ENCODE measurements at places on chromosomes 7 and 10.
A peak's percentile ranks its signal among the peaks of the same experiment; 100 is the strongest.

- no peak for DNase-seq
Measured at GRCh38 chr7:105820363-105821066, 55.9 kb downstream of the ATXN7L1 start.

- DNase-seq, result no peak
Measured at GRCh38 chr7:17498230-17498629, 199.8 kb downstream of the AHR start.

- DNase-seq, result no peak
Measured at GRCh38 chr10:6610647-6611046, 30.6 kb upstream of the PRKCQ start.

- DNase-seq, result no peak
Measured at GRCh38 chr7:37445790-37446189, 2.9 kb downstream of the ELMO1 start.

GRCh38 chr10:58326967-58327381, 7.8 kb upstream of the UBE2D1 start:
- no peak for DNase-seq

DNA sequence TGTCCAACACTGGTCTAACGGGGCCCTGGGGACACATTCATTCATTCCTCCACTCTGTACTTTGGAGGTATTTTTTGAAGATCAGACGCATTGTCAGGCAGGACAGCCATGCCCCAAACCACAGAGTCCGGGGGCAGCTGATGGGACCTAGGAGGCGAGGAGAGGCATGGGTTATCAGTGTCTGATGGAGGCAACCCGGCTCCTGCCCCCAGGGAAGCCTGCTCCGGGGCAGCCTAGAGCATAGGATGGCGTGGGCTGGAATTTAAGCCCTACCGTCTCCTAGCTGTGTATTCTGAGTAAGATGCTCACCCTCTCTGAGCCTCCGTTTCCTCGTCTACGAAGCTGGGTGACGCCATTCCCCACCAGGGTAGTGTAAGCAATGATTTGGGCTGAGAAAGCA, 55.4 kb upstream of the ELN start:
- DNase-seq, result no peak

GRCh38 chr10:62658516-62658915, 146.0 kb upstream of the ADO start:
- DNase-seq, result no peak

DNA sequence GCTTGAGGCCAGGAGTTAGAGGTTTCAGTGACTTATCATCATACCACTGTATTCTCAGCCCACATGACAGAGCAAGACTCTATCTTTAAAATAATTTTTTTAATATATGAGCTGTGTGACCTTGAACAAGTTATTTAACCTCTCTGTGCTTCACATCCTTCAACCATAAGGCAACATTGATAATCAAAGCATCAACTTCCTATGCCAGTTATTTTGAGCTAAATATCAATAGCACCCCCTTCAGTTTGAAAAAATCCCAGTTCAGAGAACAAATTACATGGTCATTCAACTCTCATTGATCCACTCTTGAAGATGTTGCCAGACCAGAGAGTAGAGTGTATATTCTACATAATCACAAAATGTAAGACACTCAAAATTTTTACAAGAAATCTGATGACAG, 53.0 kb downstream of the ASNS start:
- DNase-seq, result no peak

DNA sequence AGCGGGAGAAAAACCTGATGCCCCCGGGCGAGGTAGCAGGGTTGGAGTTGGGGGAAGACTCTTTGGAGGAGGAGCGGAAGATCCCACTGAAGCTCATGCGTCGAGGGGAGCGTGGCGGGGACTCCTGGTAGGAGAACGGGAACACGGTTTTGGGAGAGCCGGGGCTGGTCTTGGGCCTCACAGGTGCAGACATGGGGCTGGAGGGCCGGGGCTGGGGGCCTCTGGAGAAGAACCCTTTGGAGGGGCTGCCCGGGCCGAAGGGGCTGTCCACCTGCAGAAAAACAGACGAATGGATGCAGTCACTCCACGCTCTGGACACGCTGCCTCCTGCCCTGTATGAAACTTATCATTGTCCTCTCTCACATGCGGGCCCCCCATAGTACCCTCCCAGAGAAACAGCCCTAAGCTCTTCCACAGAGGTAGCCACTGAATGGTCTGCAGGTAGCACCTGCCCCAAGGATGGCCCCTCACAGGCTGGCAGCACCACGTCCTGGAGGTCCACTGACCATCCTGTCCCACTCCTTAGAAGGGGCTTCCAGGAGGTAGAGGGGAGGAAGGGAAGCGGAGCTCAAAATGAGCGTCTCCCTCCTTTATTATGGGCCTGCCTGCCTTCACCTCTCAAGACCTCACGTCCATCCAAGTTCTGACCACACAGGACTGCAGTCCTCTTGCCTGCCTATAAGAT, 95.6 kb downstream of the PRKAG2 start:
- DNase-seq, result no peak

DNA sequence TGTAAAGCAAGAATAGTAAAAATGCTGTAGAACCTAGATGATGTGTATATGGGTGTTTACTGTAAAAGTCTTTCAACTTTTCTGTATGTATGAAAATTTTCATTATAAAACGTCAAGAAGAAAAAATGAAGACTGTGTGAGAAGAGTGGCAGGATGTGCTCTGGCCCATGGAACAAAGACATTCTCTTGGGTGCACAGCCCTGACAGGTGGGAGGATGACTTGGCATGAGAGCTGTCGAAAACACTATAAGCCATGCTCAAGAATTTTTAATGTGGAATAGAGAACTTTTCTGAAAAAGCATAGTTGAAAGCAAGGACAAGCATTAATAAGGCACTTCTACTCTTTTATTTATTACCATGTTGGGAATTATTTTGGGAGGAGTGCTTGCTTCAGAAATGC, 184.1 kb upstream of the PRR15 start:
- DNase-seq, result no peak

GRCh38 chr7:128783143-128783861, 7.7 kb upstream of the OPN1SW start:
- no peak for DNase-seq

DNA sequence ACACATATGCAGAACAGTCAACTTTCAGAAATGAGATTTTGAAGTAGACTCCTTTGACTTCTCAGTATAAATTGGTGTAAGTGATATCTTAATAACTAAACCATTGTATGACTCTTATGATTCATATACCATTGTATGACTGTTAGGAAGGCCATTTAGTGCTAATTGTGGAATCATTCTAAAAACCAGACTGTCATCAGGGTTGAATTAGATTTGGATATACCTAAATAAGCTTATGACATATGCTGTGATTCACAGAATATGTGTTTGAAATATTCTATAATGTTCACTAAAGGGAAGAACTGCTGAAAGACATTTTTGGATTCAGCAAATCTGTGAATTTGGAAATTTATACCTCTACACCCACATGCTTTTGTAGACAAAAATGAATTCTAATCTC, 438.1 kb downstream of the MDFIC start:
- no peak for DNase-seq

DNA sequence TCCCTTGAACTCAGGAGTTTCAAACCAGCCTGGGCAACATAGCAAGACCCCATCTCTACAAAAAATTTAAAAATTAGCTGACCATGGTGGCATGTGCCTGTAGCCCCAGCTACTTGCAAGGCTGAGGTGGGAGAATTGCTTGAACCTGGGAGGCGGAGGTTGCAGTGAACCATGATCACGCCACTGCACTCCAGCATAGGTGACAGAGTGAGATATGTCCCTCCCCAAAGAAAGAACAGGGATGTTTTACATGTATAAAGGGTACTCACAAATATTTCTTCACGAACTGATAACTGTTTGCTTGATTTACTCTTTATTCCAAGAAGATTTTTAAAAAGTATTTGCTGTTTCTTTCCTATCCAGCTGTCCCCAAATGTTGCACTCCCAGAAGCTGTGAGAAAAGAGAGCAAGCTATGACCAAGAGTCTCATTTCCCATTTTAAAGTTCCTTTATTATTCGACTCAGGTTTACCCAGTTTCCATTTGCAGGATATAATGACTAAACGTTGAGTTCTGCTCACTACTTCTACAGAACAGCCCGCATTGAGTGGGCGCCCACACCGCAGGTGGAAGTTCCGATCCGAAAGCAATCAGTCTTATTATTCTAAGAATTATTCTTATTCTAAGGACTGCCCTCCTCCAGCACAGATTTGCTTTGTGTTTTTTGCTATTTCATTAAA, 90.7 kb downstream of the APBB1IP start:
- no peak for DNase-seq

DNA sequence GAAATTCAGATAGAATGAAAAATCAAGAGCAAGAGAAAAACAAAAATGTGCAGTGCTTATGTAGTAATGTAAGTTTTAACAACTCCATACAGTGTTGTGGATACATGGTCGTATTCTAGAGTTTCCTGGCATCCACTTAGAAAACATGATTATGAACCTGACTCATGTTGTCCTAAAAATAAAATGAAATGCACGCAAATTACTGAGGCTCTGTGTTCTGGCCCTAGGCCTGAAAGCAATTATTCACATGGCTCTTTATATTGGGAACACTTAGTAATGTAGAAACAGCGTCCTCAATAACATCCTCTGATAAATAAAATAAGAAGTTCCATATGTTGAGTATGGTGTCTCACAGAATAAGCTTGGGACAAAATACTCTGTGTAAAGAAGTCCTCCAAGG, 200.2 kb upstream of the SEMA3E start:
- DNase-seq, result no peak

- no peak for DNase-seq
Measured at GRCh38 chr10:122692744-122693143, 6.9 kb downstream of the C10orf120 start.

DNA sequence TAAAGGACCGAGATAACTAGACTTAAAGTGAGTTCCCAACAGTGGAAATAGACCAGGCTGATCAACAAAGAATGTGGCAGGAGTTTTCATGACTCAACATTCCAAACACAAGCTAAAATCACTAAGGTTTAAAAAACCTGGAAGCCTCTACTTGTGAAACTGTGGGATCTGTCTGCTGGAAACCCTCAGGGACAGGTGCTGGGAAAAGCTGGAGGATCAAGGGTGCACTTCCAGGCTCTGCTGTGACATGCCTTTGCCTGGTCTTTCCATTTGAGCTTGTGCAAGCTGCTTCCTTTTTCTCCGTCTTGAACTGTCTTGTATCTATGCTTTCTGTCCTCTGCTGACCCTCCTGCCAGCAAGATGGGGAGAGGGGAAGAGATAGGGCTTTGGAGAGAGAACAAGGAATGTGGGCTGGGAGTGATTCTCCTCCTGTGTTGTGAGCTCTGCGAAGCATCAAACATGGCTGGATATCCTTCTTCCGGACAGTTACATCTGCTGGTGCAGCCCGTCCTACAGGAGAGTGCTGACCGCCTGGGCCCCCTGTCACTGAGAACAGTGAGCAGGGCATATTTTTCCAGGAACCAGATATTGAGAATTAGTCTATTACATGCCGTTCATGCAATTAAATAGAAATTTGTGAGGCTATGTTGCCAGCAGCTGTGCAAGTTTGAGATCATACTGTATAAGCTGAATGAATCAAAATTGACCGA, 25.5 kb downstream of the ARHGAP22 start:
- DNase-seq, result no peak

DNA sequence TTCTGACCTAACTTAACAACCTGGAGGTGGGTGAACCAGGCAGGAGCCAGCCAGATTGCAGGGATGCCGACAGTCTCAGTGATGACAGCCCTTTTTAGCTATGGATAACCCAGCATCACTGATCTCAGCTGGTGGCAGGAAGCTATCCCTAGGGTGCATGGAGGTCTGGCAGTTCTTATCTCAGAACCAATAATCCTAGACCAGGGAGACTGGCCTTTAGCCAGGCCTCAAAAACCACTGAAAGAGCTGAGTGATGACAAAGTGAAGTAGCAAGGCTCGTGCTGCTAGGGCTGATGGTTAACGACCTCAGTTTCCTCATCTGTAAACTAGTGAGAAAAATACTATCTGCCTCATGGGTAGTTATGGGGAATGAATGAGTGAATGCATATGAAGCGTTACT, 112.5 kb downstream of the RALA start:
- no peak for DNase-seq

DNA sequence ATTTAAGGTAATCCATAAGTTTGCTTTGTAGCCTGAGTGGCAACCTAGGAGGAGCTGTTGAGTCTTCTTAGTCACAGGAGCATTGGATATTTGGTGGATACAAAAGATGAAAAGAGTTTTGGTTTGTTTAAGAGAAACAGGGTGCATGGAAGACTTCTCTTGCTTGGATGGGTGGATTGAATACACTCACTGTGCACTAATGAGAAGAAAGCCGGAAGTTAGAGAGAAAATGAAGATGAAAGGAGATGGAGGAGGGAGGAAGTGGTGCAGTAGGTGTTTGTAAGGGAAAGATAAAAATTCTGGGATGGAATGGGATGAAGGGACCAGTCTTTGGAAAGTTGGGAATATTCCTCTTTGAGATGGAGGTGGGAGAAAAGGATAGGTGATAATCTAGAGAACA, 7.7 kb downstream of the MDFIC start:
- no peak for DNase-seq

DNA sequence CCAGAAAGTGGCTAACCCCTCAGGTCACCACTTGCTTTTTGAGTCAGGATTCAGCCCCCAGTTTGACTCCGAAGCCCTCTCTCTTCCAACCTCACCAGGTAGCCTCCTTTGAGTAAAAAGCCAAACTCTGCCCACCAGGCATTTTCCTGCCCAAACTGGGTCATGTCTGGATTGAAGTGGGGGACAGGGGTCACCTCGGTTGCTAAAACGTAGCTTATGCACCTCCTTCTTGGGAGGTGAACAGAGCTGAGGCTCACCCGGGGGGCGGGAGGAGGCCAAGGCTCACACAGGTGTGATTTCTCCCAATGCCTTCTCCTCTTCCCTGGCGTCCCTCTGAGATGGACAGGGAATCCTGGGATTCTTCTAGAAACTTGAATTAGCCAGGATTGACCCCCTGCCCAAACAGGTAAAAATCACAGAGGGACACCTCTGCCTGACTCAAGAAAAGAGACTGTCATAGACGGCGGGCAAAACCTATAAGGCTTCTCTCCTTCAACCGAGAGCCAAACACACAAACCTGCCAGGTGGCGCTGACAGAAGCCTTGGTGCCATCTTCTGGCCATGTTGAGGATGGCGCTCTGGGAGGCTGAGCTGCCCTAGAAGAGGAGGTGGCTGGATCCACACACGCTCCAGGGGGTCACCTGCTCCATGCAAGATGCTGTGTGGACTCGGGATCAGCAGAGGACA, 51.6 kb downstream of the PRLHR start:
- peak; percentile 41 for DNase-seq

DNA sequence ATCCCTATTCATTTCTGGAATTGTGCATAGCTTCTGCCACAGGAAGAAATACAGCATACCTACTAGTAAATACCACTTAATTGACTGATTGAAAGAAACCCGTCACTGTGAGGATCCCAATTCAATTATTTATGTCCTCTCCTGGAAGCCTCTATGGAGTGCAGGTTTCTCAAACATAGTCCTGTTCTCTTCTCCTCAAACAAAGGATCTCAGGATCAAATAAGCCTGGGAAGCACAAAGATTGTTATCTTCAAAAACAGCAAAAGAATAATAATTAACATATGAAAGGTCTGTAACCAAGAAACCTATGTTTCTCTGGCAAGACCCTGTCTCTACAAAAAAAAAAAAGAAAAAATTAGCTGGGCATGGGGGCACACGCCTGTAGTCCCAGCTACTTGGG, 127.3 kb downstream of the KCNMA1 start:
- no peak for DNase-seq

GRCh38 chr7:85306115-85306514, 119.3 kb upstream of the SEMA3D start:
- no peak for DNase-seq

Data from activated naive CD4-positive, alpha-beta T cell treated with anti-CD3 and anti-CD28 coated beads, Interleukin-2, amount 50 U/mL, for 16 hours (primary cell).